Cerebellar cortex (tissue), 1 donor: ENCODE measurements at places on chromosomes 13 and 19.

DNA sequence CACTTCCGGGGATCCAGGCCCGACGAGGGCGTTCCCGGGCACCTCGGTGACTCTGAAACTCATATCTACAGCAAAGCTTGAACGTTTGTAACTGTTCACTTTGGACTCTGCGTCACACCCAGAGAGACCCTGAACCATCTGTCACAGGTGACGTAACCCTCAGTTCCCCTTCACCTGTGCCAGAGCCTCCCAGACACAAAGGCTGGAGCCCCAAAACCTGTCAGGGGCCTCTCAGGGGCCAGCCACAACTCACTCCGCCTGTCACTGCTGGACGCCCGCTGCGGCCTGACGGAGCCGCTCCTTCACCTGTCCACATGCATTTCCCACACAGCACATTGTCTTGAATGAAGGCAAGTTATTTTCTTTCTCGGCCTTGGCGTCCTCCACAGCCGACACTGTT is 8.0 kb downstream of the RASA3 start:
- DNase-seq: no peak

DNA sequence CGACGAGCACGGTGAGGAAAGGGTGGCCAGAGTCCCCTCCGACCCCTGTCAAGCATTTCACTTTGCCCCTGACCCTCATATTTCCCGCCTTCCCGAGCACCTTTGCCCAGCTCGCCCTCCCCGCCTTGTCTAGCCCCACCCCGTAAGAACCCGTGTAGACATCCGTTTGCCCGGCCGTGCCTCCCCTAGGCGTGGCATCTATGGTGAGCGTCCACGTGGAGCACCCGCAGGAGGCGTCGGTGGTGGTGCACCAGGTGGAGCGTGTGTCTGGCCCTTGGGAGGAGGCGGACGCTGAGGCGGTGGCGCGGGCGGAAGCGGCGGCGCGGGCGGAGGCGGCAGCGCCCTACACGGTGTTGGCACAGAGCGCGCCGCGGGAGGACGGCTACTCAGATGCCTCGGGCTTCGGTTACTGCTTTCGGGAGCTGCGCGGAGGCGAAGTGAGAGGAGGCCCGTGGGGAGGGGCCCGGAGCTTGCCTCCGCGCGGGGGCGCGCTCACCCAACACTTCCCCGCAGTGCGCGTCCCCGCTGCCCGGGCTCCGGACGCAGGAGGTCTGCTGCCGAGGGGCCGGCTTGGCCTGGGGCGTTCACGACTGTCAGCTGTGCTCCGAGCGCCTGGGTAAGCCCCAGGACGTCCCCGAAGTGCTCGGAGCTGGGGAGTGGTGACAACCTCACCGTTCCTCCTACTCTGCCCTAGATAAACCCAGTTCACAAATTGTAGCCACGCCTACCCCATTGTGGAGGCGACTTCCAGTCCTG is 4.2 kb downstream of the LTBP4 start:
- DNase-seq: no peak

DNA sequence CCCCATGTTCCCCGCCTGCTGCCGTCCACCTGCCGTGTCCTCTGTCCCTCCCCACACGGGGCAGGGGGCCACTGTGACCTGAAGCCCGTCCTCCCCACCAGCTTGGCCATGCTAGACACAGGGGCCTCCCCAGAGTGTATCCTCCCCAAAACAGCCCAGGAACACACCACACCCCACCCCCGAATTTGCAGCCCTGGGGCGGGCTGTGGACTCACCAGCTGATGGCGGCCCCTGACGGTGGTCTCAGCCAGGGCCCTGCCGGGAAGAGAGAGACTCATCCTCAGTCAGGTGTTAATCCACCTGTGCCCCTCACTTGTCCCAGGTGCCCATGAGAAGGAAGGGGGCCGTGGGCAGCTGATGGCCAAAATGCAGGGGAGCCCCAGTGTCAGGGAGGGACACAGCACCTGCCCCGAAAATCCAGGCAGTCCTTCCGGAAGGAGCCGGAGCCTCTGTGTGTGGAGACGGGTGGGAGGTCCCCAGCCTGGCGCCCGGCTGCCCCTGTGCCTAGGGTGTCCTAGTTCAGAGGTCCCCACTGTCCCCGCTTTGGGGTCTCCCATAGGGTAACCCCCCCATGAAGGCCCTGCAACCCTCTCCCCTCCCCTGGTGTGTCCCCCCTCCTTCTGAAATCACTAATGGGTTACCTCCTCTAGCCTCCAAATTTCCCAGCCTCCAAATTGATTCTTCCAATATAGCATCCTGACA is 39.3 kb upstream of the TCF3 start:
- DNase-seq: no peak

DNA sequence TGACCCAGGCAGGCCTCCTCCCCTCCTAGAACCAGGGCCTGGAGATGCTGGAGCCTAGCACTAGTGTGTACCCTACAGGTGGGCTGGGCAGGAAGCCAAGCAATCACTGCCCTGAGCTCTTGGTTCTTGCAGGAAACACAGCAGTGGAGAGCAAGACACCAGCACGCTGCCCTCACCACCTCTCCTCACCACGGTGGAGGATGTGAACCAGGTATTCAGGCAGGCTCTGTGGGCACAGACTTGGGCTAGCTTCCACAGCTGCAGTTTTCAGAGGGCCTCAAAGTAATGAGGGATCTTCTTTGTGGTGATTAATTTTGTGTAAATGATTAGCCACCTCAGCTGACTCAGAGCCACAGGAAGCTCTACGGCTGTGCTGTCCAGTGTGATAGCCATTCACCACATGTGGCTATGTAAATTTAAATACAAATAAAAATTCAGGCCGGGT is 13.6 kb upstream of the GPI start:
- peak; percentile 55 for DNase-seq

- peak; percentile 42 for DNase-seq
These were observed 870 bp downstream of the ZNF442 start for GRCh38 chr19:12364391-12365235.

DNA sequence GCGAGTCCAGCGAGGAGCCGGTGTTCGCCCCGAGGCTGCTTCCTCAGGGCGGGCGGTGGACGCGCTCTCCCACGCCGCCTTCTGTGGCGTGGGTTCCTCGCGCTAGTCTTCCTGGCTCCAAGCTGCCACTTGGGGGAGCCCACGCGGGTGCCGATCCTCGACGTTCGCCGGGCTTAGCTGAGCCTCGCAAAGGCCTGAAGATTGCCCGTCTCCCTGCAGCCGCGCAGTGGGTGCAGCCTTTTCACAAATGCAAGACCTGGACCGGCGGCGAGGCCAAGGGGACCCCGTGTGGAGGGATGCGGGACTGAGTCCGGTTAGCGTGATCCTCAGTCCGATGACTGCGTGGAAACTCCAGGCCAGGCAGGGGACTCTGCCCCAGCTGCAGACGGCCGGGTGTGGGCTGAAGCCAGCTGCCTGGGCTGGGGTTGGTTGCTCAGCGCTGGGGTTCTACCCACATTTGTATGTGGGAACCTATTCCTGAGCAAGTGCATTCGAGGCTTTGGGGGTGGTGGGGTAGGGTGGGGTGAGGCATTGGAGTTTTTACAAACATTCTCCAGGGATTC is 16.6 kb upstream of the LRP3 start:
- DNase-seq: no peak

GRCh38 chr13:41079725-41080124 is 18.4 kb downstream of the WBP4 start:
- DNase-seq: no peak

GRCh38 chr13:72788831-72789230 is 6.9 kb downstream of the PIBF1 start:
- no peak for DNase-seq

DNA sequence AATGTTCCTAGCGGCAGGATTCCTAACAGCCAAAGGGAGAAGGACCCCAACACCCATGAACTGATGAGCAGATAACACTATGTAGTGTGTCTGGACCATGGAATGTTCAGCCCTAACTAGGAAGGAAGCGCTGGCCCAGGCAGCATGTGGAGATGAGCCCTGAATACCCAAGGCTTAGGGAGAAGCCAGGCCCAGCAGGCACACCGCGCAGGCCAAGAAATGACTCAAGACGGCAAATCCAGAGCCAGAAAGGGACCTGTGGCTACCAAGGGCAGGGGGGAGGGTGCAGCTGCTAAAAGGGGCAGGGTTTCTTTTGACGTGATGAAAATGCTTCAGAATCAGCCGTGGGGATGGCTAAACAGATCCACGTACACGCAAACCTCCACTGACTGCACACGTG is 20.7 kb upstream of the TINCR start:
- peak; percentile 49 for DNase-seq

DNA sequence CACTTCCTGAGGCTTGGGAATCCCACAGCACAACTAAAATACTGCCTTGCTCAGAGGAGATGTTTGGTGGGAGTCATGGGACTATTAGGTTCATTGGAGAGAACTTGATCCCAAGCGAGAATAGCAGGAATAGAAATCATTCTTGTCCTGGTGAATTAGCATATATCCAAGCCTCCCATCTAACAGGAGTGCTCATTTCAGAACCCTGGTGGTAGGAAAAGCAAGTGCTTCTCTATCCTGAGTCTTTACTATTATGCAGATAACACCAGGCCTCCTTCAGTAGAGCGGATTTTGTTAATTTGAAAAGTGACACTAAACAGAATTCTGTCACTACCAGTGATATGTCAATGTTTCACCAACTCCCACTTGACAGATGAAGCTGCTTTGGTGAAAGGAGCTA is 199.5 kb downstream of the ATP8A2 start:
- no peak for DNase-seq

DNA sequence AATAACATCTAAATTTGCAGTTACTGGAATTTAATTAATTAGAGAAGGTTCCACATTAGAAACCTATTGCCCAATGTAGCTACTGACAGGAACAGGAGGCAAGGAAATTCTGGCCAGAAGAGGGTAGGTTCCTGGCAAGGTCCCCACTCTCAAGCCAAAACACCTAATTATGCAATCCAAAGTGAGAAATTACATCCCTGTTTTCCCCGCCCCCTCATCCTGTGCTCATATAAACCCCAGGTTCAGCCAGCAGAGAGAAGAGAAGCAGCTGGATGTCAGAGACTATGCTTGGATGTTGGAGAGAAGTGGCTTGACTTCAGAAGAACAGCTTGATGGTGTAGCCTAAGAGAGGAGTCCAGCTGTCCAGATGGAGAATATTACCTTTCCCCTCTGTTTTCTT is 951.3 kb upstream of the PRR20A start:
- no peak for DNase-seq

DNA sequence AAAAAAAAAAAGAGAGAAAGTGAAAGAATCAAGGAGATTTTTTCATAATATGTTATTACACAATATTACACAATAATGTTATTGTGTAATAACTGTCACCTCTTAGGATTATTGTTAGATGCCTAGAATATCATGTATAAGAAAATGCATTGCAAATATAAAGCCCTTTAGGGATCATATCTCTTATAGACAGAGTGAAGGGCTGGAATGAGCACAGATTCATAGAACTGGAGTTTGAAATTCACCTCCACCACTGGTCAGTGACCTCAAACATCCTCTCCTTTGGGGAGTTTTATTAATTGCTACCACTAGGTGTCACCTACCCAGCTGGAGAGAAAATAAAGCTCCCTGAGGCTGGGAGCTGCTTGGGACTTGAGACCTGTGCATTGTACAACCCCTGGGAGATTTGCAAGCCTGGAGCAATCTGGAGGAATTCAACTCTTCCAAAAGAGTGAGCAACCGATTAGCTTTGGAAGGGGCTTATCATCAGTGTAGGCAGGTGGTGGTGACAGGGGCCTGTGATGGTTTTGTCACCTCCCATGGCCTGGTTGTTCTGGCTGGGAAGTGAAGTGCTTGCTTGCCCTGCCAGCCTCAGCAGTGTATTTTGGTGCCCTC is 30.3 kb upstream of the FRY start:
- peak; percentile 32 for DNase-seq

GRCh38 chr19:8050274-8051096 is 2.1 kb upstream of the CCL25 start:
- peak; percentile 25 for DNase-seq

GRCh38 chr19:47124937-47125668 is 5.5 kb upstream of the SAE1 start:
- DNase-seq: peak; percentile 92

DNA sequence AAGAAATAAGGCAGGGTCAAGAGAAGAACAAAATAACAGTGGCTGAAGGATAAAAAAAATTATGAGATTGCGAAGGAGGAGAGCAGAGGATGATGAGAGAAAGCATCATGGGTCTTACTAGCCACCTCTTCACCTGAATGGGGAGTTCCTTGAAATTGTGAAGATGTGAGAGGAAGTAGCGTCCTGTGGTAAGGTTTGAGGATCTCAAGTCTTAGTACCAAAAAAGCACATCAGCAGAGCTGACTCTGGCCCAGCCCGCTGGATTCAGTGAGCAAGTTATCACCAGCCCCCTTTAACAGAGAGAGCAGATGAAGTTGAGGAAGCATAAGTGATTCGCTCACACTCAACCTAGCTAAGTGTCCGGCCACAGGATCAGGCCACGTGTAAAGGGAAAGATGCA is 61.8 kb downstream of the RXFP2 start:
- no peak for DNase-seq

- DNase-seq: no peak
These were observed 13.7 kb downstream of the AXL start for GRCh38 chr19:41232686-41233085.

DNA sequence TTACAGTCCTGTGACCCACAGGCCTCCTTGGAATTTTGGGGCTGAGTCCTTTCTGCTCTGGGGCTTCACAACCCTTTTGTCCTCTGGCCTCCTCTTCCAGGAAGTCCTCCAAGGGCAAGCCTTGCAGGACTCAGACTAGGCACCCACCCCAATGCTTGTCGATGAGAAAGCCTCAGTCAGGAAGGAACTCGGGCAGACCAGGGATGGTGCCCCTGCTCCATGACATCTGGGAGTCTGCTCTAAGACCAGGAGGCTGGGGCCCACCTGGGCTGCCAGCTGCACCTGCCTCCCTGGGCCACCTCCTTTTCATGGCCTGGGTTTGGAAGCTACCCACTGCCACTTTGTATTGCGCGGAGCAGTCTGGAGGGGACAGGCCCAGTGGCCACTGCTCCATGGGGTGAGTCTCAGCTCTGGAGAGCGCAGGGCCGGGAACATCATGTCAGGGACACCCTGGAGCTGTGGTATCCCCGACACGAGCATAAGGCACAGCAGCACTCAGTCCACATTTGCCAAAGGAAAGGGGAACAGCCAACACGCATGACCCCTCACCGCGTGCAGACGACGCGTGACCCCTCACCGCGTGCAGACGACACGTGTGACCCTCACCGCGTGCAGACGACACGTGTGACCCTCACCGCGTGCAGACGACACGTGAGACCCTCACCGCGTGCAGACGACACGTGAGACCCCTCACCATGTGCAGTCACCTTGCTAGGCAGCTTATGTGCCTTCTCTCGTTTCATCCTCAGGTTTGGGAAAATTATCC is 10.8 kb downstream of the C2CD4C start:
- DNase-seq: no peak

- peak; percentile 26 for DNase-seq
These were observed 1.2 kb downstream of the CELF5 start for GRCh38 chr19:3225677-3226093.

DNA sequence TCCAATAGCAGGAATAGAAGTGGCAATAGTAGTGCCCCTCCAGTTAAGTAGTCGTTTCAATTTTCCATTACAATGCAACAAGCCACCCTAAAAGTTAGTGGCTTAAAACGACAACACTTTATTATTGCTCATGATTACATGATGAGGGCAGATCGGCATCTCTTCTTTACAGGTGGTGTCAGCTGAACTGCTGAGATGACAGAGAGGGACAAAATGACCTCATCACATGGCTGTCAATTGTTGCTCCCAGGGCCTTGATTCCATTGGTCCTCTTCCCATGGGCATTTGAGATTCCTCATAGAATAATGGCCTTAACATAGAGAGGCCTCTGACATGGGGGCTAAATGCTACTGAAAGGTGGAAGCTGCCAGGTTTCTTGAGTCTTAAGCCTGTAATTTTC is 679.8 kb upstream of the KLHL1 start:
- no peak for DNase-seq
